Endodermal cell (in vitro differentiated cells): ENCODE measurements at places on chromosomes 7 and 10. TPM values are rescaled to one million over a fixed set of nuclear protein-coding genes. Genes with fewer than 3 reads are reported as not detected.

The TCAF1 gene
- total RNA-seq = 61.1 and 67.7 TPM in 2 replicates

The ARID5B gene
- 1.2 to 4.8 TPM (median 1.4 TPM) in 3 replicates for total RNA-seq

The FAM204A gene
- total RNA-seq = 31.9 to 40.9 TPM (median 37.2 TPM) in 3 replicates

The CCL24 gene
- total RNA-seq = not detected in 3 replicates

The LIPF gene
- total RNA-seq = not detected in 3 replicates

The TECPR1 gene
- total RNA-seq = 19.4 and 32.0 TPM in 2 replicates

- no peak for DNase-seq
These were observed 63.0 kb downstream of the CUL1 start for GRCh38 chr7:148761499-148762278.

DNA sequence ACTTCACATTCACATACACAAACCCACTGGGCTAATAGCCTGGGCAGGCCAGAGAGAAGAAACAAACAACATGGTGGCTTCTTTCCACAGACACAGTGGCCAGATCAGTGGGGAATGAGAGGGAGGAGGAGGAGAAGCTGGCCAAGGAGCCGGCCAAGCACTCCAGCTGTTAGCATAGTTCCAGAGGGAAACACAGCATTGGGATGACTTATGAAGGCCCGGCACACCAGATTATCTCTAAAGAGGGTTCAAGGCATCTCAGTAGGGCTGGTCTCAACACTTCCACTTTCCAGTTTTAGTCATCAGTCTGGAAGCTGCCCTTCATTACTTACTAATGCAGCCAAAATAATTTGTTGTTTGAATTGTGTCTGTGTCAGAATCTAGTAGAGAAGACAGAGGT lies 42.1 kb upstream of the GPR26 start:
- no peak for DNase-seq

DNA sequence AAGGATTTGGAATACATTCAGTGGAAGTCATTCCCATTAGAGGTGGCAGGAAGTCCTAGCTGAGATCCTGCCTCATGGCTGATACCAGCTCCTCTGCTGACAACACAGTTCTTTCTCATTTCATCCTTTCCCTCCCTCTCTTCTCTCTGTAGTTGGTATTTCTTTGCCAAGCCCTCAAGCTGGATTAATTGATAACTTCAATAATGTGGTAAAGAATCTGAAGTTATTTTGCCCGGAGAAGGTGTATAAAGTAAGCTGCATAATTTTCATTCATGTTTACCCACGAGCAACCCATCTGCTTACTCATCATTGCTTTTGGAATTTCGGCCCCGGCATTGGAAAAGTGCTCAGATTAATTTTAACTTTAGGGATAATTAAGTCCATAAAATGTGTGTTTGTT lies 85.2 kb upstream of the PLPP4 start:
- DNase-seq = no peak

GRCh38 chr10:130443066-130443465 lies 306.9 kb downstream of the GLRX3 start:
- DNase-seq = no peak

- no peak for DNase-seq
These were observed 19.5 kb upstream of the ITPRID1 start for GRCh38 chr7:31494421-31494820.

DNA sequence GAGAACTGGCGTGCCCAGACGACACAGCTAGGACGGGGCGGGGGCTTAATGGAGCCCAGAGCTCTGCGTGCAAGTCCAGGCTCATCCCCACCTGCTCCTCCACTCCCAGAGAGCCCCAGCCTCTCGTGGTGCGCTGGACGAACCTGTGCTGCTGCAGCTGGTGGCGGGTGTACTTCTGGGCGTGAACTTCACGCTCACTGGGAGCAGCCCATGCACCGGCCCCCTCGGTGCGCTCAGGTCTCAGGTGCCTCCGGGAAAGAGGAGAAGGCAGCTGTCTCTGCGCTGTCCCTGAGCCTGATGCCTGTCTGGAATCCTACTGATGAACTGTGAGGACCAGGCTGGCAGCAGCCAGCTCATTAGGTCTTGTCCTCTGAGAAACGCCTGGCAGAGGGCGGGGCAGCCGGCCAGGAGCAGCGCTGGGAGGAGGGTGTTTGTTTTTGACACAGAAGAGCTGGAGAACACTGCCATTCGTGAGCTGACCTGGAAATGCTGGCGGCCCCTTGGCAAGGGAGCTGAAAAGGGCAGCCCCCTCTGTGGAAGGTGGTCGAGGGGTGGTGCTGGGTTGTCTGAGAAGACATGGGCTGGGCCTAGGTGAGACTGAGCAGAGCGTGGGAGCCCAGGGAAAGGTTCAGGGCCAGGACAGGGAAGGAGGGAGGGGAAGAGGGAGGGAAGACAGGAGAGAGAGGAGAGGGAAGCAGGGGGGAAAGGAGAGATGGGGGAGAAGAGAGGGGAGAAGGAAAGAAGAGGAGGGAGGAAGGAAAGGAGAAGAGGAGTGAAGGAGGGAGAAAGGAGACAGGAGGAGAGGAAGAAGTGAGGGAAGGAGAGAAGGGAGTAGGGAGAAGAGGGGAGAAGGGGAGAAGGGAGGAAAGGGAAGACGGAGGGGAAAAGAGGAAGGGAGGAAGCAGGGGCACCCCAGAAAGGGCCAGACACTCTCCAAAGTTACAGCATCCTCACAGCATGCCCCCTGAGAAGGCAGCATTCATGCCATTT lies 53.5 kb upstream of the TNS3 start:
- peak; percentile 86 for DNase-seq

DNA sequence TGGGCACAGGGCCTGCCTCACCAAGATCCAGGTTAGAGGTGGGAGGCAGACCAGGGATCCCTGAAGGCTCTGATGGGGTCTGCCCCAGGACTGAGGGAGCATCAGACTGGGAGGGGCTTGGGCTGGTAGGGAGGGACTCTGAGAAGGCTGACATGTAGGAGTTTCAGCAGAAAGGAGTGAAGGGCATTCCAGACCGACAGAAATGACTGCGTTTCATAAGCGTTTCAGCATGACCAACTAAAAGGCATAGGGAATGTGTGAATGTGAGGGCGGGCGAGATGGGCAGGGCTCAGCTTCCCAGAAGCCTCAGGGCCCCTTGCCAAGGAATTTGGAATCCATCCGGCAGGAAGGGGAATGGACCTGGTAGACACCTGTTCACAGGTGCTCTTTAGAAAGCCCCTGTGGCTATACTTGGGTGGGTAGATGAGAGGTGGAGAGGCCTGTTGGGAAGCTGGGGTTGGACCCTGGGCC lies 24.9 kb upstream of the SLC29A3 start:
- DNase-seq = no peak

GRCh38 chr7:73345951-73346350 lies 18.0 kb downstream of the FKBP6 start:
- no peak for DNase-seq

- no peak for DNase-seq
These were observed 63.0 kb downstream of the HDAC9 start for GRCh38 chr7:18558503-18558902.

GRCh38 chr7:47195641-47196040 lies 386.3 kb downstream of the TNS3 start:
- DNase-seq = peak; percentile 66

DNA sequence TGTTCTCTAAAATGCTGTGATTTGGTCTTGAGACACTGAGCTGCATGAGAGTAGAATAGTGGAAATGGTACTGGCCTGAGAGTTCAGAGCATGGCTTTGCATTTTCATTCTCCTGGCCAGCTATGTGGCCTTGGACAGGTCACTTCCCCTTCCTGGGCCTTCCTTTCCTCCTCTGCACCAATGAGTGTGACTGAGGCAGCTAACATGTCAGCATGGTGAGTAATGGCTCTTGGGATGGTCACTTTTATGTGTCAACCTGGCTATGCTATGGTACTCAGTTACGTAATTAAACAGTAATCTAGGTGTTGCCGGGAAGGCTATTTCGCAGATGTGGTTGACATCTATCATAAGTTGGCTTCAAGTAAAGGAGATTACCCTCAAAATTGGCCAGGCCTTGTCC lies 109.3 kb downstream of the RTKN2 start:
- DNase-seq = no peak

GRCh38 chr7:24842449-24843241 lies 85.4 kb upstream of the GSDME start:
- no peak for DNase-seq

GRCh38 chr10:123553810-123554430 lies 112.2 kb upstream of the GPR26 start:
- peak; percentile 8 for DNase-seq

DNA sequence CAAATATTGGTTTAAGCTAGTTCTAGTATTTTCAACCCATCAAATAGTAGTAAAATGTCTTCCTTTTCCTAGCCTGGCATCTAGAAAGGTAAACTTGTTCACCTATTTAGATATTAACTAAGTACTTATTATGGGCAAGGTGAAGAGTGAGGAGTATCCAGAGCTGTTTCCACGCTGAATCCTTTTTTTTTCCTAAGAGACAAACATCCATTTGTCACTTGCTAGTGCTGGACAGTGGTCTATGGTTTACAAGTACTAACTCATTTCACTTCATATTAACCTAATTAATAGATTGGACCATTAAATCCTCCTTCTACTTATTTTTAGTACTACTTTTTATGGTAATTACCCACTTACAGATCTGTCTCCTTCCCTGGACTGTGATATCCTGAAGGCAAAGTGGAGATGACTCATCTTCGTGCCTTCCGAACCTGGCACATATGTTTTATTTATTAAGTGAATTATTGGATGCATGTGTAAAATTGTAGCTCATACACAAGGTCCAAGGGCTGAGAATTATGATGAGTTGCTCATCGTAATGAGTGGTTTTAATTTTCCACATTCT lies 159.6 kb upstream of the IGFBP3 start:
- no peak for DNase-seq

DNA sequence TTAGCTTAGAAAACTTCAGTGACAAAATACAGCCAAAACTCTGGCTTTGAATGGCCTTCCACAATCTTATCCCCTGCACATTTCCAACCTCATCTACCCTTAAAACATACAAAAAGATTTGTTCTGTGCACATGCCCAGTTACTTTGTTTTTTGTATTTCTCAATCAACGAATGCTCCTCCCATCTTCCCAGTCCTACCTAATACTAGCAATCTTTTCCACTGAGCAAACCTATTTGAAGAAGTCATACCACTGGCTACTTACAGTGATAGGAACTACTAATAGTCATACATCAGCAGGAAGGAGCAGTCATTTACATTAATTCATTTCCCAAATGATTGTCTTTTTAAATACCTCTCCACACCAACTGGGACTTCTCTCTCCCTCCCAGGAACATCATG lies 2.5 kb downstream of the USP54 start:
- no peak for DNase-seq

GRCh38 chr7:94823947-94824346 lies 83.4 kb upstream of the PPP1R9A start:
- no peak for DNase-seq

- DNase-seq = no peak
These were observed 359.0 kb downstream of the ADRA2A start for GRCh38 chr10:111435871-111436270.

GRCh38 chr7:33038639-33039038 lies 23.9 kb downstream of the NT5C3A start:
- DNase-seq = no peak

- DNase-seq = no peak
These were observed 673.4 kb downstream of the AUTS2 start for GRCh38 chr7:70271617-70272081.

- peak; percentile 31 for DNase-seq
These were observed 19.3 kb downstream of the MYOF start for GRCh38 chr10:93462881-93463280.

DNA sequence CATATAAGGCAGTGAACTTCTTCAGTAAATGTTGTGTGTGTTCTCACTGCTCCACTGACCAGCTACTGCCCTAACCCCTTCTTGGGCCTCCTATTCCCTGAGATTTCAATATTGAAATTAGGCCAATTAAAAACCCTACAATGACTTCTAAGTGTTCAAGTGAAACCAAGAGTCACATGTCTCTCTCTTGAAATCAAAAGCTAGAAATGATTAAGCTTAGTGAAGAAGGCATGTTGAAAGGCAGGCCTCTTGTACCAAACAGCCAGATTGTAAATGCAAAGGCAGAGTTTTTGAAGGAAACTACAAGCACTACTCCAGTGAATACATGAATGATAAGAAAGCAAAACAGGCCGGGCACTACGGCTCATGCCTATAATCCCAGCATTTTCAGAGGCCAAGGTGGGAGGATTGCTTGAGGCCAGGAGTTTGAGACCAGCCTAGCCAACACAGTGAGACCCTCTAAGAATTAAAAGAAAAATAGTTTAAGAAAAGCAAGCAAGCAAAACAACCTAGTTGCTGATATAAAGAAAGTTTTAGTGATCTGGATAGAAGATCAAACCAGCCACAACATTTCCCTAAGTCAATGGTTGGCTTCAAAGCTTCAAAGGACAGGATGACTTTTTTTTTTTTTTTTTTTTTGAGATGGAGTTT lies 22.3 kb downstream of the BRAF start:
- DNase-seq = no peak

DNA sequence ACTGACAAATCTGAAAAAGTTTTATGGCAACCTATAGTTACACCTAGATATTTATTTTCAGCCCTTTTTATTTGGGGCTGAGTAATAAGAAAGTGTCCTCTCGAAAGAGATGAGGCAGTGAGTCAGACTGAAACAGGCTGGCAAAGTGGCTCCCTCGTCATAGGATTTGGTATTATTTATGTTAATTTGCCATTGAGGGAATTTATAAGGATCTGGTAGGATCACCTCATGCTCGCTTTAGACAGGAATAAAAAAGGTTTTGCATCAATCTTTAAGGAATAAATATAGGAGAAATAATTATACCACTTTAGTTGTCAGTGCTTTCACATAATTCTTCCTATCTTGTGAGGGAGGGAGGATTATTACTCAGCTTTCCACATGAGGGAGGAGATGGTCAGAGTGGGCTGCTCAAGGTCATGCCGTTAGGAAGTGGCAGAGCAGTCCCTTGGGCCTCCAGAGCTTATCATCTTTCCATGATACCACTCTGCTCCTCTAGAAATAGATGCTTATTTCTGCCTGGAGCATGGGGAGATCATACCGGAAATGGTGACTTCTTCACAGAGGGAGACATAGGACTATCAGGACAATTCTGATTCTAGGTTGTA lies 356.8 kb downstream of the GPR158 start:
- no peak for DNase-seq

- no peak for DNase-seq
These were observed 12.4 kb downstream of the RBP3 start for GRCh38 chr10:47360419-47361040.

- DNase-seq = peak; percentile 68
These were observed 73.7 kb downstream of the INSIG1 start for GRCh38 chr7:155371331-155371883.

GRCh38 chr7:120819861-120820260 lies 38.1 kb downstream of the TSPAN12 start:
- DNase-seq = no peak
